Stimulated activated CD4-positive, alpha-beta T cell treated with anti-CD3 and anti-CD28 coated beads, Interleukin-1b, Interleukin-23, amount 100 ng/mL, for 24 hours (primary cell): ENCODE measurements at places on chromosomes 11 and 22.

- DNase-seq: no peak
Measured at GRCh38 chr22:26718905-26719304, 61.5 kb downstream of the MIAT start.

- no peak for DNase-seq
Measured at GRCh38 chr11:27363576-27364117, 632 bp upstream of the CCDC34 start.

- no peak for DNase-seq
Measured at GRCh38 chr11:3816673-3817072, 8.3 kb downstream of the PGAP2 start.

- no peak for DNase-seq
Measured at GRCh38 chr22:47128622-47129215, 366.3 kb downstream of the TBC1D22A start.

- DNase-seq: no peak
Measured at GRCh38 chr11:130159657-130160497, at the start of gene ST14. Gene ST14, plus strand, starts transcription at chr11:130159782. Its CDS starts 198 bp downstream, at chr11:130159980.

DNA sequence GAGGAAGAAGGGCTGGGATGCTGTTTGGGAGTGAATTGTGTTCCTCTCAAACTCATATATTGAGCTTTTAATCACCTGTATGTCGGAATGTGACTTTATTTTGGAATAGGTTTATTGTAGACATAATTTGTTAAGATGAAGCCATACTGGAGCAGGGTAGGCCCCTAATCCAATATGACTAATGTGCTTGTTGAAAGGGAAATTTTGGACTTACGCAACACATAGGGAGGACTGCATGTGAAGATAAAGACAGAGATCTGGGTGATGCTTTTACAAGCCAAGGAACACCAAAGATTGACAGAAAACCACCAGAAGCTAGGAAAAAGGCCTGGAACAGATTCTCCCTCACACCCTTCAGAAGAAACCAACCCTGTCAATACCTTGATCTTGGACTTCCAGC is 43.2 kb upstream of the OVCH2 start:
- no peak for DNase-seq

DNA sequence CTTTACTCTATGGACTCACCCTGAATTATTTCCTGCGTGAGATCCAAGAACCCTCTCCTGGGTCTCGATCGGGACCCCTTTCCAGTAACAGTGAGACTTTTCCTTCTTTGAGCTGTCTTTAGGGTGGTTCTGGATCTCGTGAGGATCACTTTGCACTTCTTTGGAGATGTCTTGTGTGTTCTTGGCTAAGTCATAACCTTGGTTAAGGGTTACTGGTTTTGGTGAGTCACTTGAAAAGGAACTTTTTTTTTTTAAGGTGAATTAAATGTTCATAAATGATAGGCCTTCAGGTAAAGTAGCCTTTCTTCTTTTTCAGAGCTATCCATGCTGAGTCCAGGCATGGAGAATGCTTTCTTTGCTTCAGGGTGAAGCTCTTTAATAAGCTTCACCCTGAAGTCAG is 19.4 kb upstream of the GSTP1 start:
- DNase-seq: no peak
